ENCODE measurements at places on chromosomes 5 and 9.

DNA sequence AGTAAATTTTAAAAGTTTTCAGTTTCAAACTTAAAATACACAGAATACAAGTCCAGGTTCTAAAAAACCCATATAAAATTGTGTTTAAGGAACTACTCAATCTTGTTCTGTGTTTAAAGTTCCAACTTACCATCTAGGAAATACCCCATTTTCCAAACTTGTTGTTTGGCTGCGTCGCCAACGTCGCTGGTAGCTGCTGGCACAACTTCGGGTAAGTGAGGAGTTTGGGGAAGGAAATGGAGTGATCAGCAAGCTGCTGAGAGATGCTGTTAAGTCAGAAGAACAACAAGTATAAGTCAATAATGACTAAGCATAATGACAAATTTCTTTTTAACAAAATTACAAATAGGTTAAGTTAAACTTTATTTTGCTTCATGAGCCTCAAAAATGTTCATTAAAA is 71.3 kb upstream of the RAPGEF6 start:
- no peak for DNase-seq

GRCh38 chr9:128887914-128888350 is 6.0 kb downstream of the LRRC8A start:
- no peak for DNase-seq

GRCh38 chr9:131915181-131915580 is 164.5 kb downstream of the MED27 start:
- no peak for DNase-seq

DNA sequence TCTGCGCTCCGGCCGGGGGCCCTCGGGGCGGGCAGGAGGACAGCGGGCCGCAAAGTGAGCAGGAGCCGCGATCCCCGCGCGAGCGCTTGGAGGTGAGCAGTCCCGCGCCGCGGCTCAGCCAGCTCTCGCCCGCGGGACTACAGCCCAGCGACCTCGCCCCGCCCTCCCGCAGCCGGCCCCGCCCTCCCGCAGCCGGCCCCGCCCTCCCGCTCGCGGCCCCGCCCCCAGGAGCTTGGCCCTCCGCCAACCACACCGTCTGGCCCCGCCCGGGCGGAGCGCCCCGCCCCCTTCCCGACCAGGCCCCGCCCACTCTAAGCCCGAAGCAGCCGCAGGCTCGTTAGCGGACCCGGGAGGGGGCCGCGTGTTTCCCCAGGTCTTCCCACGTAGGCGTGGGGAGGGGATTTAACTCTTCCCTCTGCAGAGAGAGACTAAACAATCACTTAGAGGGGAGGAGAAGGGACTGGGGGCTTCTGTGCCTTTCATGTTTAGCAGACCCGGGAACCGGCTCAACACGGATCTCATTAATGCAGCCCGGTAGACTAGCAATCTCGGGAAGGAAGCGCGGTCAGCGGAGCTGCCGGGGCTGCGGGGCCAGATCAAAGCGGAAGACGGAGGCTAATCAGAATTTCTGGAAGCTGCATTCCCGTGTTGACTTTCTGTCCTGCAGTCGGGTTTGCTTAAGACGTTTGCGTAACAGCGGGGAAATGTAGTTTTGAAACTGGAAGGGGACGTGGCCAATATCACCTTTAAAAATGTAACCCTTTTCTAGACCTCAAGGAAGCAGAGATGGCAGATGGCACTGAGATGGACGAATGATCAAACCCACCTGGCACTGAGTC is at the start of gene MYO10:
TSS of gene MYO10 (minus strand) at position 139 of the 839 bp plus-strand sequence. CDS start 480 bp downstream, outside the sequence.
- DNase-seq = peak; percentile 92

DNA sequence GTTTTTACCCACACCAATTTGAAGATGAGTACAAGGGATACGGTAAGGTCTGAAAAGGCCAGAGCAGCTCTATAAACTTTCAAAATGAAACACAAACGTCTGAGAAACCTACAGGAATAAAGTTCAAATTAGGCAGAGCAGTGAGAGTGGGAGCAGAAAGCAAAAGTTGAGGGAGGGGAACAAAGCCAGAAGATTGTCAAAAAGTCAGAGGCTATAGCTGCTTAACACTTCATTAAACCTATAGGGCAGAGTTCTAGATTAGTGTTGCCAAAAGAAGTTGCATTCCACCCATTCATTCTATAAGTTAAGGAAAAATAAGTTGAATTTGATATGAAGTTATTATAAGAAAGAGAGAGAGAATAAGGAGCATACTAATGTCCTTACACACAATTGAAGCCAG is 309.6 kb upstream of the CD180 start:
- DNase-seq = no peak
